Right lobe of liver (tissue), 6 donors: ENCODE measurements at places on chromosomes 1 and 21. TPM values are rescaled to one million over a fixed set of nuclear protein-coding genes. Genes with fewer than 3 reads are reported as not detected.

GRCh38 chr1:101965341-101965740 is 31.4 kb downstream of the OLFM3 start:
- no peak for DNase-seq

DNA sequence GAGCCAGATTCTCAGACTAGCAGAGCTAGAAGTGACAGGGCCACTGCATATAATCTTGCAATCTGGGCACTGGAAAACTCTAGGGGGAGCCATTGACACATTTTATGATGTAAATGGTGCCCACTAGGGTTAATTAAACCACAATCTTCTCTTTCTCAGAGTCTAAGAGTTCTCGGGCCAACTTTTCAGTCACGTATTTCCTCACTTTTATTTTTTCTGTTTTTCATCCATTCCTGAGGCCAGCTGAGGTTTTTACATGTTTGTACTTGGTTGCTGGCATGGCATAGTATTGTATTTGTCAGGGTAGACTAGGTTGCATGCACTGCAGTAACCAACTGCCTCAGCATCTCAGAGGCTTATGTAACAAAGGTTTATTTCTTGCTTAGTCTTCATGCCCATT is 138.2 kb downstream of the ZNF326 start:
- no peak for DNase-seq

- no peak for DNase-seq
Measured at GRCh38 chr1:167443757-167444156, 74.6 kb downstream of the CD247 start.

DNA sequence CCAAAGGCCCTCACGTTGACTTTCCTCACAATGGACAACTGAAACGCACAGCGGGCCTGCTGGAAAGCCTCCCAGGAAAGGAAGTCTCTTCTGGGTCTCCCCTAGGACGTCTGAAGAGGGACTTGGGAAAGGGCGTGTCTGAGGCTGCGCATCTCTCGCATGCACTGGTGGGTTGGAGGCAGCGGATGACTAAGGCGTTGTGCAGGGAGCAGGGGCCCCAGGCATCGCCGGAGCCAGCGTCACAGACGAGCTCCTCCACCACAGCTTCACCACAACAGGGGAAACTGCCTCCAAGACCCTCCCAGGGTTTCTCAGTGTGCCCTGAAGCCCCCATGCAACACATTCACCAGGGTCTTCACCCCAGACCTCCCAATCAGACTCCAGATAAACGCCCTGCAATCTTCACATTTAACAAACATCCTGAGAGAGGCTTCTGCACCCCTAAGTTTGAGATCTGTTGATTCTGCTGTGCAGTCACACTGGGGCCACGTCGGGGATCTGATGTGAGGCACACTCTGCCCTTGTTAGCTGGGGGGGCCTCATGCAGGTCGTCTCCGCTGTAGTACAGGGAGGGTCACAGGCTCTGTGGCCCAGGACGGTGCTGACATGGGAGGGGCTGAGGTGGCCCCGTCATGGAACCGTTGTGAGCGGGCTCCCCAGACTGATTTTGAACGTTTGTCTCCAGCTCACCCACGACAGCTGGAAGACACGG is 7.0 kb upstream of the TFF1 start:
- DNase-seq = no peak

DNA sequence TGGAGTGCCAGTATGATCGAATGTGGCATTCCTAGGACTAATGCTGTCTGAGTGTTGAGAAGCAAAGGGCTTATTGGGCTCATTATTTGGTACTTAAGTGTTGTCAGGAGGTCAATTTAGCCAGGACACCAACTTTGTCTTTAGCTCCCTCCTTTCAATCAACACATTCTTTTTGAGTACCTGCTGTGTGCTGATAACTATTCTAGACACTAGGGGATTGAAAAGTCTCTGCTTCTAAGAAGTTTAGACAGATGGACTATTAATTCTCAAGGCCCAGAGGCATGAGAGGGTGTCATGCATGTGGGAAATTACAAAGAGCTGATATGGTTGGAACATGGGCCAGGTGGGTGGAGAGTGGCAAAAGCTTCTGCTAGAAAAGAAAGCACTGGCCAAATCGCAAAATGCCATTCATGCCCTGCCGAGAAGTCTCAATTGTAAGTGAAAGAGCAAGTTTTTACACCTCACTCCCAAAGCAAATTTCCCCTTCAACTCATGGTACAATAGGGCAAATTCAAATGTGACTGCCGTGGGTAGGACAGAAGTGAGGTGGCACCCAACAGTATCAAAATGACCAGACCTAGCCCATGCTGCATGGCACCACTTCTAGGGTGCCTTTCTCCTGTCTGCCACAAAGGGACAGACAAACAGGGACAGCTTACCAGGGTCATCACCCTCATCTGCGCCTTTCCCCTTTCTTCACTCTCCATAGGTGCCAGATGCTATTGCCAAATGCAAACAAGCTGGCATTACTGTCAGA is 53.6 kb upstream of the LAX1 start:
- DNase-seq = no peak

DNA sequence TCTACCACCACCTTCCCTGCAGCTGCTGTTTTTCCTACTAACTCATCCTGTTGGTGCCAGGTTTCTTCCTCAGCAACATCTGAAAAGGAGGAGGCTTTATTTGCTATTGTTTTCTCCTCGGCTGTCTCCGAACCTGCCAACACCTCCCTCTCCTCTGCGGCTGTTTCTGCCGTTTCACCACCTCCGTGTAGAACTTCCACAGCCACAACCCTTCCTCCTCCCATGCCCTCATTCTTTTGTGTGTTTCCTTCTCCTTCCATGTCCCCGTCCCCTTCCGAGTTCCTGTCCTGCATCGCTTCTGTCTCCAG is 59.0 kb upstream of the LRRC53 start:
- DNase-seq = no peak

- DNase-seq = peak; percentile 94
Measured at GRCh38 chr1:159752135-159752580, 28.6 kb upstream of the DUSP23 start.

GRCh38 chr1:153342178-153342577 is 6.5 kb downstream of the PGLYRP4 start:
- DNase-seq = no peak

DNA sequence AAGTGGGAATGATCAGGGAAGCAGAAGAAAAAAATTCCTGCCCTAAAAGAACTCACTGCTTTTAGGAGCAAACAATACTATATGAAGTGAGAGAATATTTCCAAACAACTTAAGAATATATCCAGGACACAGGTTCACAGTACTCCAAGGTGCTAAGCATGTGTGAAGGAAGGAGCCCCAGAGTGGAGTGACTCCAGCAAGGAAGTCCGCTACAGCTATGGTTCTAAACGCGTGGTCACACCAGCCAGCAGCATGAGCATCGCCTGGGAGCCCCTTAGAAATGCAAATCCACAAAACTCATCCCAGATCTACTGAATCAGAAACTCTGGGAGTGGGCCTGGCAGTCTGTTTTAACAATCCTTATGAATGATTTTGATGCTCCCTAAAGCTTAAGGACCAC is 36.1 kb downstream of the GADD45A start:
- no peak for DNase-seq

TMEM81 gene
- total RNA-seq = 2.5 TPM

PWP2 gene
- 3.5 TPM for total RNA-seq

LRRC38 gene
- total RNA-seq = not detected

PTPRF gene
- 154 TPM for total RNA-seq

ITPKB gene
- 2.1 TPM for total RNA-seq

CAPN8 gene
- not detected for total RNA-seq
